Activated T-helper 17 cell treated with anti-CD3 and anti-CD28 coated beads, Interleukin-2, amount 50 U/mL, for 72 hours (primary cell): ENCODE measurements at places on chromosomes 13 and 19. TPM values are rescaled to one million over a fixed set of nuclear protein-coding genes. Genes with fewer than 3 reads are reported as not detected.

Gene DOCK6
- 4.5 TPM for total RNA-seq

DNA sequence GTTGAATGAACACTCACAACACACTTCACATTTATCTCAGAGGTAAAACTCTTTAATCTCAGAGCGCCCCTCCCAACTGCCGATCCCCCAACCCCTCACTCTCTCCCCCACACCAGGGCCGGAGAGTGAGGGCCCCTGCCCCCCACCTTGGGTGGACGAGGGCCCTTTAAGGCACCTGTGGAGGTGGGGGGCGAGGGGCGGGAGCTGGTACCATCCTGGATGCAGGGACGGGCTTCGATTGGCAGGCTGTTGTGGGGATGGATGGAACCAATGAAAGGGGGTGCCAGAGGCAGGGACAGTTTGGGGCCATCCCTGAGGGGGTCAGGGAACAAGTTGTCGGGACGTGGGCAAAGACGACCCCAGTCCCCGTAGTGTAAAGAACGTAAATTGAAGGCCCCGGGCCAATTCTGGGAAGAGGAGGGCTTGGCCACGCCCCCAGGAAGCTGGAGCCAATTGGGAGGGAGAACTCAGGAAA, 1.7 kb upstream of the PNKP start:
- peak; percentile 2 for ATAC-seq

DNA sequence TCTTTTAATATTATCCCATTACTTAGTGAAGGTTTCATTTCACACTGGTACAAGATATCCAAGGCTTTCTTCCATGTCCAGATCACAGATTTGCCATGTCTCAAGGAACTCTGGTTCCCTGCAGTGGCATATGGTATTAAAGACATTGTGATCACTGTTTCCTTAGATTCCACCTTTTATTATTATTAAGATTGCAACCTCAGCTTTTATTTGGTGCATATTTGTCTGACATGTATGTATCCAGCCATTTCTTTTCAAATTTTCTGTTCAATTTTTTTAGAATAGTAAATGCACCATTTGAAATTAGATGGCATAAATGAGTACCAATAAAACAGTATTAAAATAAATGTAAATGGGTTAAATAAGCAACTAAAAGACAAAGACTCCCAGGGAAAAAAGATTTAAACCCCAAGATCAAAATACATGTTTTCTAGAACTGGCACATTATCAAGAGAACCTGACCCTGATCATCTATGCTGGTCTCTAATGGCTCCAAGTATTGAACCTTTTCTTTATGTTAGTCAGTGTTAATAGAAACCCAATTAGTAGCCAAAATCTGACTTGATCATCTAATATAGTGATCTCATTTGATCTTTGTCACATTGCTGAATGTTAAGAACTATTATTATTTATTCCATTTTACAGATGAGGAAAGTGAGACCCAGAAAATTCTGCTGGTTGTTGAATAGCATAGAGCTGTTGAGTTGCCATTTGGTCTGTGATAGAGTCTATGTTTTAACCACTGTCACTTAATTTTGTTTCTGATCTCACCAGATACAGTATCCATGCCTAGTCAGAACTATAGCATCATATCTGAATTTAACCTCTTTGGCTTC, at the start of gene OR10H4:
Gene OR10H4, plus strand, starts transcription at position 786 of the 836 bp plus-strand sequence. Its CDS starts 0 bp downstream, at position 786.
- ATAC-seq = no peak

DNA sequence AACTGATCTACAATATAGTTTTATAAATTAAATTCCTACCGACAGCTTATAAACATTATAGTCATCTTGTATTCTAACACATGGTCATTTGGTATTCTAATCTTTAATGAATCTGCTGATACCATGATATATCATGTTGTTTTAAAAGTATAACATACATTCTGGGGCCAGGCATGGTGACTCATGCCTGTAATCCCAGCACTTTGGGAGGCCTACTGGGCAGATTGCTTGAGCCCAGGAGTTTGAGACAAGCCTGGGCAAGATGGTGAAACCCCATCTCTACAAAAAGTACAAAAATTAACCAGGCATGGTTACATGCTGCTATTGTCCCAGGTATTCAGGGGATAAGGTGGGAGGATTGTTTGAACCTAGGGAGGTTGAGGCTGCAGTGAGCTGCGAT, 3.1 kb downstream of the ZNF383 start:
- ATAC-seq = no peak

Gene RNF17
- total RNA-seq = 1.5 TPM

Gene IRGC
- not detected for total RNA-seq

- ATAC-seq = no peak
Measured at GRCh38 chr19:45767410-45767880, 1.6 kb downstream of the SIX5 start.
